ENCODE measurements at places on chromosomes 3 and 15. TPM values are rescaled to one million over a fixed set of nuclear protein-coding genes. Genes with fewer than 3 reads are reported as not detected.

GRCh38 chr3:178699810-178700209 lies 163.6 kb downstream of the KCNMB2 start:
- no peak for DNase-seq

Gene PLA2G4E
- not detected for total RNA-seq

DNA sequence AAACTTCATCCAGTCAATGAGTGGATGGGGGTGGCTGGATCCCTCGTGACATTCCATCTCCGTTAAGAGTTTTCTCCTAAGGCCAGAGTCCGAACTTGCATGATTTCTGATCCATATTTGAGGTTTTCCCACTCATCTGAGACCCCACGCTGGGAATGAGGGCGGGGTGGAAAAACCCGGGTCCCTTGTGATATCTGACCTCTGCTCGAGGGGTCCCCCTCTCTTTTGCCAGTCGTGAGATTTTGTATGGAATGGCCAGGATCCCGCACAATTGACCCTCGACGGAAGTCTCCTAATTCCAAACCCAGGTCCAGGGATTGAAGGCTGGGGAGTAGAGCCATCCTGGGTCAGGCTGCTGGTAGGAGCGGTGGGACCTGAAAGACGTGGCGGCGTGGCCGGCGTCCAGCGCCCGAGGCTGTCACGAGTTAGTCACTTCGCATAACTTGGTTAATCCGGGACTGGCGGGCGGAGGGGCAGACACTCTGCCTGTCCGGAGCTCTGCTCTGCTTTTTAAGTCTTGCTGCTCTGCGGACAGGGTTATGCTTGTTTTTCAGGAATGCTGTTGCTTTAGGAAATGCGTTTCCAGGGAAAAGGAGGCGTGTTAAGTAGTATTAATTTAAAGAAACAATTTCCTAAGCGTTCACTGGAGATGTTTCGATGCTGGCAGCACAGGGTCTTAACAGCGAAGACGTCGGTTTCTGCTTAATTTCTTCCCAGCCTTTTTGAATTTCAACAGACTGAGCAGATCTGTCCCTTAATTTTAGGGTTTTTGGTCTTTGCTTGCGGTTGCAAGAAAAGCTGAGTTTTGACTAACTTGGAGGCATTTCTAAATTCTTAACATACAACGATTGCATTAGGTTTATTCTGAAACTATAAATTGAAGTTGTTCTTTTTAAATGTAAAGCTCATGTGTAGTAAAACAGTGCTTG lies 69.7 kb upstream of the LRRFIP2 start:
- peak; percentile 53 for DNase-seq

Gene PCSK6
- 0.95 TPM for total RNA-seq

GRCh38 chr3:40166997-40167396 lies 142.5 kb upstream of the EIF1B start:
- DNase-seq, result no peak

DNA sequence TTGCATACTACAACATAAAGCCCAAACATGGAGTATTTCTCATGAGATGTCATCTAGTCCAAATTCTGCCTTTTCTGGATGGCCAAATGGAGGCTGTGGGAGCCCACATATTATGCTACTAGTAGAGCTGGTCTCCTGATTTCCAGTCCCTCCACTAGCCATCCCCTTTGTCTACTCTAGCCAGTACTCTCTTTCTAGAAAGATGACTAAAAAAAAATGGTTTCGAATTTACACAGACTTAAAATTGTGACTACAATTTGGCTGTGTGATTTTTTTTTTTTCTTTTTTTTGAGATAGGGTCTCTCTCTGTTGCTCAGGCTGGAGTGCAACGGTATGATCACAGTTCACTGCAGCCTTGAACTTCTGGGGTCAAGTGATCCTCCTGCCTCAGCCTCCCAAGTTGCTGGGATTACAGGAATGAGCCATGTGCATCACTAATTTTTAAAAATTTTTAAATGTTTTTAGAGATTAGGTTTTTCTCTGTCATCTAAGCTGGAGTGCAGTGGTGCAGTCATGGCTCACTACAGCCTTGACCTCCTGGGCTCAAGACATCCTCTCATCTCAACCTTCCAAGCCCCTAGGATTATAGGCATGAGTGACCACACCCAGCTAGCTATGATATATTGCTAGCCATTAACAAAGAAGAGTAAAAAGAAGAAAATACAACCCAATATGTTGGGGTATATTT lies 273.9 kb downstream of the ADAMTSL3 start:
- DNase-seq, result no peak

GRCh38 chr15:36332301-36332700 lies 247.1 kb upstream of the CDIN1 start:
- DNase-seq, result no peak

GRCh38 chr3:156635034-156635433 lies 39.4 kb upstream of the TIPARP start:
- no peak for DNase-seq

DNA sequence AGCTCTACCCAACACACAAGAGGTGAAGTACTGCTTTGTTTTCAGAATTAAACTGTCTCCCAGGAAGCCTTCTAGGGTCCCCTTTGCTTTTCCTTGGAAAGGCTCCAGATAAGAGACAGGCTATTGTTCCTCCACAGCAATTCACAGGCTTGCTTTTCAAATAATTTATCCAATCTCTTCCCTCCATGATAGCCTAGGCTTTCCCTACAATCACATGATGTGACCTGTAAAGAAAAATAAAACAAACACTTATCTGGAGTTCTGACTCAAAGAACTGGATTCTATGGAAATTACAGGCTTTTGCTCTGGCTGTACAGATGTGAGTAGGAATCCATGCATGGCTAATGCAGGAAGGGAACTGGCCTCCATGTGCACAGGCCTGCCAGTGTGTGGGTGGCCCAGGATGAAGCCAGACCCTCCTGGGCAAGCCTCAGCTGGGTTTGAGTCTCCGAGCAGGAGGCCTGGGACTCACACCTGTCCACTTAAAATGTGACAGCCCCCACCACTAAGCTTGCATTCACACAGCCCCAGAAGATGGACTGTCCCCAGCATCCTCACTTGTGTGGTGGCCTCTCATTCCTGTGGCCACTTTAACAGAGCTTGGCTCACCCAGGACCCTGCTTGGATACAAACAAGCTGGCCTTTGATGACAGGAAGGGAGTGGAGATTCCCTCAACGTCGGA lies 75.8 kb upstream of the LEKR1 start:
- no peak for DNase-seq

GRCh38 chr3:105847452-105847851 lies 21.4 kb downstream of the CBLB start:
- no peak for DNase-seq

Gene SPATA12
- total RNA-seq, result not detected

GRCh38 chr3:8764528-8764927 lies 4.9 kb downstream of the OXTR start:
- no peak for DNase-seq

- no peak for DNase-seq
Measured at GRCh38 chr3:50466177-50466576, 37.3 kb downstream of the CACNA2D2 start.

GRCh38 chr15:60062826-60063225 lies 58.7 kb downstream of the FOXB1 start:
- DNase-seq, result no peak

All from CD8-positive, alpha-beta memory T cell (primary cell).